M059J (cell line): ENCODE measurements at places on chromosomes 6 and 20. TPM values are rescaled to one million over a fixed set of nuclear protein-coding genes. Genes with fewer than 3 reads are reported as not detected.

Gene OR12D3
- total RNA-seq = not detected in 2 replicates

DNA sequence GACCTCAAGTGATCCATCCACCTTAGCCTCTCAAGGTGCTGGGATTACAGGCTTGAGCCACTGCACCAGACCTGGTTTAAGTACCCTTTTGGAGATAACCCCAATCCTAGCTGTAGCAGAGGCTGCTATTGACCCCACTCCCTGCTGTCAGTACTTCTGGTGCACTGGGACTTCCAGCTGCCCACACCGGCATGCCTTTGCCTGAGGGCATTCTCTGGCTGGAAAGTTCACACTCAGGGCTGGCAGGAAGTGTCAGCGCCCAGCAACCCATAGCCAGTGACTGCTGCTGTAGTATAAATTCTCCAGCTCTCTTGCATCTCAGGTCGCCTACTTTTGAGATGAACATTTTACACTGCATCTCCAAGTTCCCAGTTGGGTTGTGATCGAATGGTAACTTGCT is 75.3 kb downstream of the UTRN start:
- DNase-seq = peak; percentile 94

Gene SYS1
- 26.7 and 29.4 TPM in 2 replicates for total RNA-seq

DNA sequence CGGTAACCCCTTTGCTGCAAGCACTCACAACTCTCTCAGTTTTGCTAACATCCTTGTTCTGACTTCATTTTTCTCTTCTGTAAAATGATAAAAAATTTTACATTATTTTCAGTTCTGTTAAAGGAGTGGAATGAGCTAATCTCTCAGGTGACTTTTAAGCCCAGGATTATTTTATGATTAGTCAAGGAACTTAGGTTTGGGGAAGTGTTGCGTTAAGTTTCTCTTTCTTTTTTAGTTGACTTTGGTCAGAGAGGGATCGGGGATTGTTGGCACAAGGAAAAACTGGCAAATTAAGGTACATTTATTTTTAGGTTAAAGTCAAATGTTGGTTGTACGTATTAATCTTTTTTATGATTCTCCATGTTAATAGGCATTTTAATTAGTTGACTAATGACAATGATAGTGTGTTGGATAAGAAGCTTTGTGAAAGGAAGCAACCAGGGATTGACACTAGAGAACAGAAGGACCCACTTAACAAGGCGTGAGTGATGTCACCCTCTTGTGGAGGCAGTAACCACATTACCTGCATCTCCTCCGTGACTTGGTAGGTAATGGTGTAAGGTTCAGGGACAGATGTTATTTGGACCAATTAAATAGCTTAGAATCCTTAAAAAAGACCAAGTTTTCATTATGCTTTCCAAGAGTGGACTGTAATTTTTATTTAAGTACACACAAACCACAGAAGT is 31.6 kb downstream of the CD83 start:
- no peak for DNase-seq

Gene OPN5
- not detected in 2 replicates for total RNA-seq

DNA sequence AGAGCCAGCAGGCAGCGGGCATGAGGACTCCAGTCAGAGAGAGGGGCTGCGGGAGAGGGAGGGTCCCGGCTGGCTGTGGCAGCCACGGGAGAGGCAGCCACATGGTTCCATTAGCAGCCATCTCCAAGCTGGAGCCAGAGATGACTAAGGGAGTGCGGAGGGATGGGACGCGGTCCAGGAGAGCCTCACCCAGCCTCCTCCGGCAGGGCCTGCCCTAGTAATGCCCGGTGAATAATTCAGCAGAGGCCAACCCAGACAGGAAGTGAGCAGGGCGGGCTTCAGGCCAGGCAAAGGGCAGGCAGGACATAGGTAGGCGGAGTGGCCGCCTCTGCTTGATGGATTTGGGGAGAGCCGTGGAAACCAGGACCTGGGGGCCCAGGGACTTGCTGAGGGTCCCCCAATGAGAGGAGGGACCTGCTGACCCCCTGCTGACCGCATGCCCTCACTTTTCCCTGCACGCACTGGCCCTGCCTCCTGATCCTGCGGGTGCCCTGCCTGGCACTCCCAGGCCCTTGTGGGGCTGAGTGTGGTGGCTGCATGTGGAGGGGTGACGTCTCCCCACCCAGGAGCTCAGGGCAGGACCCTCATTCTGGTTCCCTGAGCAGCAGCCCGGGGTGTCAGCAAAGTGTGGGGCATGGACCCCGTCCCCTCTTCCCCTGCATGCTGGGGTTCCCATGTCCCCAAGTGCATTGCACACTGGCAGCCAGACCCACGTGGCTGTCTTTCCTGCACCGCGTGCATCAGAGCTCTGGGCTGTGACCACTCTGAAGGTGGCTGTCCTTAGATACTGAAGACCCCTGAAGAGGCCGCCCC is 51.8 kb upstream of the SLCO4A1 start:
- DNase-seq = peak; percentile 98

Gene HDGFL1
- not detected in 2 replicates for total RNA-seq

Gene GTSF1L
- total RNA-seq = not detected in 2 replicates
